CD4-positive, alpha-beta T cell treated with Interleukin-15 for 1 hour (primary cell): ENCODE measurements at places on chromosomes 3 and 15.

GRCh38 chr15:38531509-38531908 is 33.1 kb downstream of the RASGRP1 start:
- DNase-seq, result no peak

DNA sequence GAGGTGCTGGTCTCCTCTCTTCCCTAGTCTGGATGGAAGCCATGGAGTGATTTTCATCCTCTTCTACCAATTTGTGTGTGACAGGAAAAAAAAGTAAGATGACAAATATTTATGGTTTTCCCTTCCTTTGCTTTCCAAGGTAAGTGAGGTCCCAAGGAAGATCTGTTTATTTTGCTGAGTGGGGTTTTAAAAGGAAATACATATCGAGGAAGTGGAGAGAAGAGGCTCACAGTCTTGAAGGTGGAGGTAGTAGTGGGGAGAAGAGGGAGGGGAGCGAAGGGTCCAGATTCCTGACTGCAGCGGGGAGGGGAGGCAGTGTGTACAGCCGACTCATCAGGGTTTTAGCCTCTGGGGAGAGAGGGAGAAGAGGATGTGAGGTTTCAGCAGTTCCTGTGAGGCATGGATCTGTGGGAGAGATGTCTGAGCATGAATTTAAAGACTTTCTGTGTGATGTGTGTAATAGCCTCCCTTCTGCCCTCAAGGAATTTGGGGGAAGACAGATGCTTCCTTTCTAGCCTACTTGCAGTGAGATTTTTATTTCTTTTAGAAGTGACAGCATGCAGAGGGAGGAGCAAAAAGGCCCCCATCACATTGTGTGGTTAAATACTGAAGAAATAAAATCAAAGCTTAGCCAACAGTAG is 272.4 kb downstream of the THRB start:
- DNase-seq, result no peak

- no peak for DNase-seq
Observed at GRCh38 chr15:63238796-63239195, 38.6 kb upstream of the APH1B start.

DNA sequence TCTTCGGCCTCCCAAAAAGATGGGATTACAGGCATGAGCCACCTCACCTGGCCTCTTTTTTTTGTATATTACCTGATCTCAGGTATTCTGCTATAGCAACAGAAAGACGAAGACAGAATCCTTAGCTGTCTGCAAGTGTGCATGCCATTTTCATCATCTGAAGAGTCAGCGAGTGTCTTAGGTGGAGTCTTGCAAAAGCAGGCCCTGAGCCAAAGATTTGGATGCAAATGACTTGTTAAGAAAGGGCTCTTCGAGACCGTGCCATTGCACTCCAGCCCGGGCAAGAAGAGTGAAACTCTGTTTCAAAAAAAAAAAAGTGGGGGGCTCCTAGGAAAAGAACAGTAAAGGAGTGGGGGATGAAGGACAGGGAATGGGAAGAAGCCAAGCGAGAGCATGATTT is 10.2 kb upstream of the TRIM69 start:
- DNase-seq, result no peak

GRCh38 chr15:68634531-68634930 is 55.7 kb downstream of the CORO2B start:
- no peak for DNase-seq

DNA sequence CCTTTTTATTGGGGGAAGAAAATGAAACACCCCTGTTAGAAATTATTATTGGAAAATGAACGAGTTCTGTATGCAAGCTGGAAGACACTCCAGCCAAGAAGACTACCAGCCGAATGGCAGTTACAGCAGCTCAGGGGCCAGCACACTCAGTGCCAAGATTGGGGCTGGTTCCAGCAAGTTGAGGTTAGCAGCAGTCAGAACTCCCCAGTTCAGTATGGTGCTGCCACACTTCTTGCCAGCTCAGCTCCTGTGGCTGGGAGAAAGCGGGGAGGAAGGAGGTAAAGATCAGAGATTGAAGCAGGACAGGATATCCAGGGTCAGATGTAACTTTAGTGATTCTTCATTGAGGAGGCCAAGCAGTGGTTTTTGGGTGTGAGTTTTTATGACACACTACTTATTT is 280.2 kb upstream of the NR2E3 start:
- no peak for DNase-seq

- no peak for DNase-seq
Observed at GRCh38 chr3:111924283-111924682, 54.5 kb upstream of the ABHD10 start.

- DNase-seq, result no peak
Observed at GRCh38 chr15:66302489-66303278, 9.3 kb downstream of the DIS3L start.

DNA sequence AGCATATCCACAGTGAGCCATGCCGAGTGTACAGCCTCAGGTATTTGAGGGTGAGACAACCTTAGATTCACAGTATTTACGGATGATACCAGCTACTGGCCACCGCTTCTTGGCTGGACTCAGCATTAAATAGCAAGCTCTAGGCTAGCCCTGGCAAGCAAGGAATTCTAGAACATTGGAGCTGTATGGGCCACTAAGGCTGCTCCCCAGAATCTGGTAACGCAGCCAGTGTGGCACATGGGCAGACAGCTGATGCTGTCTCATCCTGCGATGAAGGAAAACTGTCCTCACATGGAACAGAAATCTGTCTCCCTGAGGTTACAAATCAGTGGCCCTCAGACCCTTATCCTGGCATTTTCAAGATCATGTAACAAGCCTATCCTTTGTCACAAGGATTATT is 57.6 kb upstream of the RGMA start:
- no peak for DNase-seq

GRCh38 chr3:150220799-150221198 is 187.3 kb upstream of the TSC22D2 start:
- DNase-seq, result no peak

GRCh38 chr3:123329636-123330340 is 119.1 kb downstream of the ADCY5 start:
- DNase-seq, result no peak

- DNase-seq, result no peak
Observed at GRCh38 chr15:56739964-56740640, 6.8 kb upstream of the ZNF280D start.

- DNase-seq, result no peak
Observed at GRCh38 chr3:172749230-172749965, 1.1 kb upstream of the ECT2 start.

- no peak for DNase-seq
Observed at GRCh38 chr3:160649596-160649995, 27.4 kb upstream of the ARL14 start.

- no peak for DNase-seq
Observed at GRCh38 chr15:70647396-70647795, 116.0 kb downstream of the UACA start.

- no peak for DNase-seq
Observed at GRCh38 chr3:42222942-42223693, 42.9 kb downstream of the CCK start.

- no peak for DNase-seq
Observed at GRCh38 chr3:114351123-114351821, 57.4 kb downstream of the TIGIT start.

GRCh38 chr3:58325525-58325992 is 7.1 kb upstream of the PXK start:
- DNase-seq, result no peak

DNA sequence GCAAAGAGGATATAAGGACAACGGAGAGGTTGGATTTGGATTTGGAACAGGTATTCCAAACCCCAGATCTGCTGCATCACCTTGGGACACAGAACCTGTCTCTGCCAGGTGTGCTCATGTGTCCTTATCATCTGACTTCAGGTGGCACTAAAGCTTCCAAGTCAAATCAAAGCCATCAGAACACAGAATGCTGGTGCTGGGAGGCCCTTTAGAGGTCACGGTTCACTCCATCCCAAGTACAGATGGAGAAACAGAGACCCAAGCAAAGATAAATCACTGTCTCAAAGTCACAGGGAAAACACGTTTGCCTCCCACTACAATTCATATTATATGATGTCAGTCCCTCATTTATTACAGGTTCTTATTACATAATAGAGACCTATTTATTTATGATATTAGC is 72.8 kb downstream of the HES1 start:
- no peak for DNase-seq

DNA sequence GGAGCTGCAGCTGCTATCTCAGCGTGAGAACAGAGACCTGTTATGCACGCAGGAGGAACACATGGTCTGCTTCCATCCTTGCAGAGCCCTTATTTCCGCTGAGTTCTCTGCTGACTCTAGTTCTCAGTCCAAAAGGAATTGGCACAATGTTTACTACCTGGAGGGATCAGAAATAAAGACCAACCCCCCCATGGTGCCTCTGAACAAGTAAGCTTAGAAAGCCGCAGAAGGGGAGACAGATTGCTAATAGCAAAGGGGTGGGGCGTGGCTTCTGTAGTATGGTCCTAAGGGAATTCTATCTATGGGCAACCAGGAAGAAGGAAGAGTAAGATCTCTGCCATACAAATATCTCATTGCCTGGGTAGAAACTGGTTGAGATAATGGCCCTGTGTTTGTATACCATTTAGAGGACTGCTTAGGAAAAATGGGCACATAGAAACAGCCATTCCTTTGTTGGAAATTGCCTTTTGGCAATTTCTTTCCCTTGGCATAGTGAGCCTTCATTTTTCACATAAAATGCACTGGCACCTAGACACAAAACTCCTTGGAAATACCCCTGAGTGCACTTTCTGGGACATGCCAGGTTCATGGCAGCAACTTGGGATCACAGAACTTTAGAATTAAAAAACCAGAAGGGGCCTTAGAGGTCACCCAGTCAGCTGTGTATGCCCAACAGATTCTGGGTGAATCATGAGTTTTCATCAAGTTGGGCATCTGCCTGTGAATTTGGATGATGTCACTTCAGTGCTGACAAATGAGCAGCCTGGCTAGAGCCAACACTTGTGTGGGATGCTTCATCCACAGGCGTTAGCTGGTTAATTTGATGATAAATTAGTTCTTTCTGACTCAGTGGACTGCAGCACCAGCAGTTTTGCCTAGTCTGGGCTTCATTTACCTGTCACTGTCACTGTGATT is 57.4 kb upstream of the STXBP5L start:
- no peak for DNase-seq
